ENCODE measurements at places on chromosomes 4 and X. TPM values are rescaled to one million over a fixed set of nuclear protein-coding genes. Genes with fewer than 3 reads are reported as not detected.

DNA sequence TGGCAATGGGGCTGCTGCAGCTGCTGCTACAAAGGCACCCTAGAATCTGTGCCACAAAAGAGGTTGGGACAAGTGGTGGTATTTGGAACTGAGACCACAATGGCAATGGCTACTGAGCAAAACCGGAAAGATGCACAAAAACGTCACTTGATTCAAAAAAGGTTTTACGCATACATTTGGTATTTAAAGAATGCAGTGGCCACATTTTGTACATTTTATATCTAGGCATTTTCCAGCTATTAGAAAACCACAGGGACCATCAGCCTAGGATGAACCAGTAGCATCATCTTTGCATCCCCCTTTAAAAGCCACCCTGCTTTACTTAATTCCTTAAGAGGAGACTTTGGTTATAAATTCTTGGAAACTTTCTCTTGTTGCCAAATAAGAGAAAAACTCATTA, 104.8 kb upstream of the CXCL13 start:
- no peak for DNase-seq

DNA sequence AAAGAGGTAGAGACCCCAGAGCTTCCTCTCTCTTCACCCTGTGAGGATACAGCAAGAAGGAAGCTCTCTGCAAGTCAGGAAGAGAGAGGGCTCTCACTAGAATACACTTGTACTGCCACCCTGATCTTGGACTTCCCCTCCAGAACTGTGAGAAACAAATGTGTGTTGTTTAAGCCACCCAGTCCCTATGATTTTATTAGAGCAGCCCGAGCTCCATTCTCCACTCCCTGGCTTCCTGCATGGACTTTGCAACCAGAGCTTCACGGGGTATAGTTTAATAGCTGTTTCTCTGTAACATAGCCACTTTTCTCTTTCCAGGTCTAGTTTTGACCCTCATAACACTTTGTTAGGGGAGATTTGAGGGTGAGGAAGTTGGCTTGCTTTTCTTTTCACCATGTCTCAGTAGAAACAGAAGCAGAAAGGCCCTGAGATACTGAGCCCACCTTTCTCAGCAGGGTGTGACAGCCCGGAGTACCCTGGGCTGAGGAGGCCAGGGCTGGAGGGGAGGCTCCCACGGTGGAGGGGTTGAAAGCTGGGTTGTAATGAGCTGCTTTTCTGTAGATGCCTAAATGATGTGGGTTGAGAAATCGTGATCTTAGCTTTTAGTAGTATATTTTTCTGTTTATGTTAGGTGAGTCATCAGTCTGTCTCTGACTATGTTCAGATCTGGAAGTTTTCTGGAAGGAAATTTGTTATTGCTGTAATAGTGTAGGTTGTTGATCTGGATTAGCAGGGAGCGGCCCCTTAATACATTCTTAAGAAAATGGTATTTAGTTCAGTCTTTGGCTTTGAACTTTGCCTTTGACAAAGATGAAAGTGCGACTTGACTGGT, 118.6 kb downstream of the PTTG2 start:
- DNase-seq: peak; percentile 89

DNA sequence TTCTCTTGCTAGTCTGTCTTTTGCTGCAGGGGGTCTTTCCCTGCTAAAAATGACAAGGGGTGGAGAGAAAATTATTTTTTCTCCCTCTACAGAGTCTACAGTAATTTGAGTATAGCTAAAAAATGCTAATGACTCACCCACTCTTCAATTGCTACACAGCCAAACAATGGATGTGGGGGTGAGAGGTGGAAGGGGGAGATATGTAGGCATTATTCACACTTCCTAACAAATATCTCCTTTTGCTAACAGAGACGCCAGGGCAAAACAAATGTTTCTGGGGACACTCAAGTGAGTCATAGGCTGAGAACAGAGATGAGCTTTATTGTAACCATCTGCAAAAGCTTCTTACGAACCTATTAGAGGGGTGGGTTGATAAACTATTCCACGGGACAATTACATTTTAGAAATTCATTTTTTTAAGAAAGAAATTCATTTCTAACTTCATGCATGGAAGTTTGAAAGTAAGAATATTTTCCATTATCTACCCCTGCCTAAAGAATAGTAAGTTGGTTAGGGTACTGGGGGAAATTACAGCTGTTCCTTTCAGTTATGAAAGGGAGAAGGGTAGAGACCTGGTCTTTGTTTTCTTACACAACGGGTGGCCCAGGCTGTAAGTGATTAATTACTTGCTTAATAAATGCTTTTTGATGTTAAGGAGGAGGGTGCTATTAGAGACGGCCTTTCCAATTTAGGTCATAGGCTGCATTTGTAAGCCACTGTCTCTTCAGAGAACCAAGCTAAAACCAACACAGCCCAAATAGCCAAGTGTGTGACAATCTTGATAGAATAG, 12.8 kb downstream of the SCD5 start:
- peak; percentile 93 for DNase-seq

GRCh38 chrX:36314303-36314702, 394.8 kb downstream of the CFAP47 start:
- no peak for DNase-seq

DNA sequence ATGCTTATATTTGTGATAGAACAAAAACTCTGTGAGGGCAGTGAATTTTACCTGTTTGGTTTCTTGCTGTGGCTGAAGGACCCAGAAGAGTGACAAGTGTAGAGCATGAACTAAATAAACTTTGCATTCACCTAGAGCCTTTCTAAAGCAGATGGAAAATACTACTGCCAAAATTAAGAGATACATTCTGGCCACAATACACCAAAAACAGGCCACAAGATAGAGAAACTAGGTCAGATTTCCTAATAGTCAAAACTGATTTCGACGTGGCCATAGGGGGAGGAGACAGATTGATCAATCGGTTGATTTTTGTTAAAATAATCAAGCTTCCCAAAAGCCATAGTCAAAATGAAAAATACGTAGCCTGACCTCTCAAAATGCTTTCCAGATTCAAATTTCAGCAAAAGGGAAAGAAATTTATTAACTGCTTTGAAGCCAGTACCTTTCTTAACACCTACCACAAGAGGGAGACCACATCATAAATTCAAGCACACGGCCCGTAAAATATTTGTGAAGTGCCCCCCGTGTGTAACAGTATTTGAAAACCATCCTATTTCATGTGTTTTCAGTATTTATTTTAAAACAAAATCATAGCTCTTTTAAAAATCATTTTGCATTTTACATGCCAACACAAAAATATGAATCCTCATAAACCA, 132.4 kb downstream of the CORIN start:
- peak; percentile 50 for DNase-seq

DNA sequence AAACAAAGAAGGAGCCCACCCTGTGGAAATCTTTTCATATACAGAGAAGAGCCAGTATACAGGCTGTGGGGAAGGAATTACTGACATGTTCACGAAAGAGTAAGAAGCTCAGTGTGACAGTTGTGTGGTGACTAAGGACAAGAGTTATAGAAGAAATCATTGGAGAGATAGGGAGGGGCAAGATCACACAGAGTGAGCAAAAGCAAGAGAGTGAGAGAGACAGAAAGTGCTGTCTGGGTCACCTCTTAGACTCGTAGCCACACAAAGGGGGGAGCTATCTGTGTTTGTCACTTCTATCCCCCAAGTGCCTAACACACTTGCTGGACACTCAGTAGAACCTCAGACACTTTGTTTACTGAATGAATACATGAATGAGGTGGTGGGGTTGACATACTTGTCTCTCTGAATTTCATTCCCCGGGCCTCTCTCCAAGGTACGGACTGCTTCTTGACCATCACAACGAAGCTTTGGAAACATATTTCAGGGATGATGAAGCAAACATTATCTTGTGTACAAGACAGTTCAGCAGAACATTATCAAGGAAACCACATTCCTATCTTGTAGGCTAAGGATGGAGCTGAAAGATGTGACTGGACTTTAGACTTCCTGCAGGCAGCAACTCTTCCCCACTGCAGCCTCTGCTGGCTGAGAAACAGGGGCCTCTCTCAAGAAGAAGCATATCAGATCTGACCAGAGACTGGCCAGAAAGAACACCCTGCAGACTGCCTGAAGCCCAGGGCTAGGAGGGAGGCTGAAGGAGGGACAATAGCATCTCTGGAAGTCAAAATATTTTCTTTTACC, 168.2 kb downstream of the AMELX start:
- DNase-seq: peak; percentile 77

GRCh38 chrX:115060013-115060412, 42.6 kb upstream of the IL13RA2 start:
- DNase-seq: no peak

DNA sequence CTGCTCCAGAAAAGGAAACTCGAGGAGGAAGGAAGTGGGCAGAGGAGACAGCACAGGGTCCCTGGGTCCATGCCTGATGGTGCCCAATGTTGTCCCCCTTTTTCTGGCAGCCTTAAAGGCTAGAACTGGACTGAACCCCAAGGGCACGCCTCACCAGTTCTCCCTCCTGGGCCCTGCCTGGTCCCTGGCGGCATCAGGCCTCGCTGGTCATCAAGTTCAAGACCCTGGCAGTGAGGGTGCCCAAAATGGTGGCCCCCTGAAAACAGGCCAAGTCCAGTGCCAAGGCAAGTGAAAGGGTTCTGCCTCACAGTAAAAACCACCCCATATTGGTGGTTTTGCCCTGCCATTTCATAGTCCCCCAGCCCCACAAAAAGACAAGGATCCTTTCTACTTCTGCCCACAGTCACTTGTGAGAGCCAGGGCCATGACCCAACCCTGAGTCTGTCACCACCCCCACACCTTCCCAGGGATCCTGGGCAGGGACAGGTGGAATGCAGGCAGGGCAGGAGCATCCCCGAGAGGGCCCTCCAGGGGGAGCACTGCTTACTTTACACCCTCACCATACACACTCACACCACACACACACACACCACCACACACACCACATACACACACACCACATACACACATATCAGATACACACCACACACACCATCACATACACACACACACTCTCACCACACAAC, 107.6 kb downstream of the DCTD start:
- DNase-seq: no peak

GRCh38 chr4:52199574-52200338, 148.7 kb downstream of the SPATA18 start:
- peak; percentile 75 for DNase-seq

DNA sequence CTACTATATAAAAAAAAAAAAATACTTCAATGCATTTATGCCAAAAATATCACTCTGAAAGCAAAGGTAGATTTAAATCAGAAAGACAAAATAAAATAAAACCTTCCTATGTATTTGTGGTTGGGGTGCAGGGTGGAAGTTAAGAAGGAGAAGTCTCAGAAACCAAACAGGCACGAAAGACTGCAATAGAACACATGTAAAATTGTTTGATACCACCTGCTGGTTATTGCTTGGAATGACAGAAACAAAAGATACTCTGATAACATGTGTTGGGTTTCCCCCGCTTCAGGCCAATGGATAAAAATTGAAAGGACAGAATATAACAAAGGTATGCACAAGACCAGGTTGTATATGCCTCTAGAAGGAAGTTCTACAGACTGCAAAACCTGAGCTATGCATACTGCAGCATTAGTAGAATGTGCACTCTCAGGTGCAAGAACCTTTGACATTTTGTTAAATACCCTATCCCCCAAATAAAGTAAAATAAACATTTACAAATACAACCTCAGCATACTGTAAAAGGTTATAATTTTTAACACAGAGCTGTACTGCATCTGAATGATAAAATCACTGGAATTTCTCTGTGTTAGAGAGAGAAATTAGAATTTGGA, 118.8 kb downstream of the GABRA2 start:
- no peak for DNase-seq

DNA sequence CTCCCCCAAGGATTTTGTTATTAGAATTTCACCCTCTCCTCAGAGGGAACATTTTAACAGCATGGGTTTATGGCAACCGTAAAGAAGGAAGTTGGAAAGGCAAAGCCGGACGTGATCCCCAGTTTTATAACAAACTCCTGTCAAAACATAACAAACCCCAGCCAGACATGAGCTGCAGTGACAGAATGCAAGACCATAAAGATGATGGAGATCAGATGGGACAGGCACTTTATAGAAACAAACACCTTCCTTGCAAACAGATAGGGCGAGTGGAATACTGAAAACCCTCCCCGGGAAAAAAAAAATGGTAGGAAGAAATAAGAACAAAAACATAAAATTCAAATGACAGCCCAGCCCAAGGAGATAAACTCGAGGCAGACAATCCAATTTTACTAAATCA, 281.4 kb downstream of the LDB2 start:
- no peak for DNase-seq

DNA sequence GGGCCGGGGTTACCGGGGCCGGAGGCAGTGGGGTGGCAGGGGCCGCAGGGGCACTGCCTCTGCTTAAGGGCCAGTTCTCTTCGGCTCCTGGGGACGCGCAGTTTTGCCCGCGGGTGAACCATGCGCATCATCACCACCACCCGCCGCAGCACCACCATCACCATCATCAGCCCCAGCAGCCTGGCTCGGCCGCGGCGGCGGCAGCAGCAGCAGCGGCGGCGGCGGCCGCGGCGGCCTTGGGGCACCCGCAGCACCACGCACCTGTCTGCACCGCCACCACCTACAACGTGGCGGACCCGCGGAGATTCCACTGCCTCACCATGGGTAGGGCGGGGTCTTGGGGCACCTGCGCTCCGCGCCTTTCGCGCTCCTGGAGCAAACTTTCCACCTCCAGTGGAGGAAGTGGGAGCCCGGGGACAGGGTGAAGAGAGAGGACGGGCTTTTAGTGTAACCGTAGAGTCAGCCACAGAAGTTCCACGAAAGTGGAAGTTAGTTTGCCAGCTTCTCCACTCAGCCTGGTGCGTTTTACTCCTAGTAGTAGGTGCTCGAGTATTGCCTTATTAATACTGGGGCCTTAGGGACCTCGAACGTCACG, 729 bp downstream of the GSX2 start:
- DNase-seq: no peak

DNA sequence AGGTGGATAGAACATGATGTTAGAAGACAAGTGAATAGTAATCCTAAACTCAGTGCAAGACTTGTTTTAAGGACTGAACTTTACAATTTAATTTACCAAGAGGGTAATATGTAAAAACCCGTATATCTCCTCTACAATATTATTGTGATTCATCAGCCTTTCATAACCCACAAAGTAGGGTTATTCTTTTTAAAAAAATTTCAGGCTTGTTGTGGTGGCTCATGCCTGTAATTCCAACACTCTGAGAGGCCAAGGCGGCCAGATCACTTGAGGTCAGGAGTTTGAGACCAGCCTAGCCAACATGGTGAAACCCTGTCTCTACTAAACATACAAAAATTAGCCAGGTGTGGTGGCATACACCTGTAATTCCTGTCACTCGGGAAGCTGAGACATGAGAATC, 7.2 kb downstream of the IBSP start:
- no peak for DNase-seq

- DNase-seq: peak; percentile 74
Measured at GRCh38 chr4:24988776-24989175, 42.0 kb downstream of the LGI2 start.

Gene ENPP6
- total RNA-seq: not detected

Gene TLL1
- 1.5 TPM for total RNA-seq

Gene CLDN22
- total RNA-seq: under 0.01 TPM

Gene BTK
- total RNA-seq: not detected

Gene MAGEC2
- 0.09 TPM for total RNA-seq

Gene FDCSP
- not detected for total RNA-seq

Data from fibroblast of the aortic adventitia (primary cell).